ENCODE measurements at places on chromosomes 1 and 21. TPM values are rescaled to one million over a fixed set of nuclear protein-coding genes. Genes with fewer than 3 reads are reported as not detected.

Gene NPR1
- total RNA-seq, result 1.1 TPM

Gene CNKSR1
- total RNA-seq, result 0.24 TPM

Gene MPL
- total RNA-seq, result not detected

Gene IL19
- total RNA-seq, result not detected

Gene SLAMF8
- not detected for total RNA-seq

Gene KCNA2
- total RNA-seq, result 0.04 TPM

Gene ACTA1
- total RNA-seq, result not detected

Gene RNU1-3
- total RNA-seq, result not detected

Gene STYXL2
- not detected for total RNA-seq

Gene TMEM54
- 41.7 TPM for total RNA-seq

Gene SLC30A10
- 0.08 TPM for total RNA-seq

Gene TLR5
- total RNA-seq, result not detected

Gene HCRTR1
- total RNA-seq, result not detected

Gene PPT1
- 71.1 TPM for total RNA-seq

Gene PDE4B
- total RNA-seq, result 16.7 TPM

Gene TIE1
- 0.09 TPM for total RNA-seq

Gene PADI3
- total RNA-seq, result 2.0 TPM

Gene EVI5
- 6.7 TPM for total RNA-seq

Gene SLC5A9
- not detected for total RNA-seq

Gene RGS8
- not detected for total RNA-seq

Gene LAPTM5
- 0.13 TPM for total RNA-seq

Gene KLF17
- 0.64 TPM for total RNA-seq

Gene ARTN
- total RNA-seq, result 0.23 TPM

Gene CSF1
- 23.3 TPM for total RNA-seq

Gene TCEANC2
- 2.0 TPM for total RNA-seq

Gene ANGPTL7
- total RNA-seq, result not detected

Gene HJV
- total RNA-seq, result not detected

Gene NPPA
- not detected for total RNA-seq

Gene ITPKB
- total RNA-seq, result 2.4 TPM

Gene SLC44A5
- 0.07 TPM for total RNA-seq

Gene ARHGEF16
- total RNA-seq, result 5.1 TPM

Gene PLA2G2C
- not detected for total RNA-seq

Gene TP73
- total RNA-seq, result 0.58 TPM

Gene S100A7
- total RNA-seq, result not detected

Gene CLDN19
- total RNA-seq, result not detected

Gene GJB5
- total RNA-seq, result not detected
